Right cardiac atrium (tissue), 5 donors: ENCODE measurements at places on chromosomes 3 and 15.

DNA sequence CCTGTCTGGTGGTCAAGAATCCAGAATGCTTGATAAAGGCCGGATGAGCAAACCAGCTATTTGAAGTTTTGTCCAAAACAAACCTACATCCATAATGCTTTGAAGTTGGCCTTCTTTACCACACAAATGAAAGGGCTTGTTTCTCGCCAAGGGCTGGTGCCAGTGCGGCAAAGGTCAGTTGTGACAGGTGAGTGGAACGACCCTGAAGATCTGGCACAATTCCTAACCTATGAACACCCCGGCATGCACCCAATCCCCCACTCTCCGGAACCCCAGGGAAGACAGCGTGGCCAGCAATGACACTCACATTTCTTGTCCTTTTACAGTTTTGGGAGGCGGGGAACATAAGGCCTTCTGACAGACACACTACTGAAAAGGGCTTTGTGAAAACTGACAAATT is 90.6 kb downstream of the ATP10A start:
- no peak for DNase-seq

DNA sequence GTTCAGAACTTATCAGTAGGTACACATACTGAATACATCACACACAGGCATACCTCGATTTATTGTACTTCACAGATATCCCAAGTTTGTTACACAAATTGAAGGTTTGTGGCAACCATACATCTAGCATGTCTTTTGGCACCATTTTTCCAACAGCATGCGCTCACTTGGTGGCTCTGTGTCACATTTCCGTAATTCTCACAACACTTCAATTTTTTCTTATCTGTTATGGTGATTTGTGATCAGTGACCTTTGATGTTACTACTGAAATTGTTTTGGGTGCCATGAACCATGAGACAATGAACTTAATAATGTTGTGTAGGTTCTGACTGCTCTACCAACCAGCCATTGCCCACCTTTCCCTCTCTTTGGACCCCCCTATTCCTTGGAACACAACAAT is 10.8 kb downstream of the PARL start:
- no peak for DNase-seq

DNA sequence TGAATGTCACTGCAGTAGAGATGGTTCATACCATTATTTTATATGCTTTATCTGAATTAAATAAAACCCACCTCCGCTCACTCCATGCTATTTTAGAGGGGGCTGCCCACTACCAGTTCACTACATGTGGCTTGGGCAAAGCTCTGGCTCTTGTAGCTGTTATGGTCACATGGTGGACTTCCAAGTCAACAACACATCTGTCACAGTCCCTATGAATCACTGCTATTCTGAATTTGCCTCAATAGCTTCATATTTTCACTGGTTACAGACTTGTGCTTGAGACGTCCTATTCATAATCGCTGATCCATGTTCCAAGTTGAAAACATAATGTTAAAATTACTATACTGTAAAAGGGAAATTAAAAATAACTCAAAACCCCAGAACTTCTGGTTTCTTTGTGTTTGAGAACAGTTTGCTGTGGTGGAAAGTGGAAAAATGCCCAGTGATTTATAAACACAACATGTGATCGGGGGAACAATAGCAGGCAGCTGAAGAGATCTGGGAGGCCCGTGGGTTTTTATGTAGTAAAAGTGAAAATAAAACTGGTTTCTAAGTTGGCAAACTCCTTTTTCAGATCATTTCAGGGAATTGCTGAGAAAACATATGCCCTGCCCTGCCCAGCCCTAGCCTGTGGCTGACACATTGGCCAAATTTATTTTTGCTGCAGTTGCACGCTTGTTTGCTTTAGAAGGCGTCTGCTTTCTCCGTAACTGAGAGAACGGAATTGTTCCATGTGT is 128.8 kb upstream of the PRR23C start:
- no peak for DNase-seq

- no peak for DNase-seq
These were observed 3.3 kb downstream of the CERS3 start for GRCh38 chr15:100525436-100525835.

DNA sequence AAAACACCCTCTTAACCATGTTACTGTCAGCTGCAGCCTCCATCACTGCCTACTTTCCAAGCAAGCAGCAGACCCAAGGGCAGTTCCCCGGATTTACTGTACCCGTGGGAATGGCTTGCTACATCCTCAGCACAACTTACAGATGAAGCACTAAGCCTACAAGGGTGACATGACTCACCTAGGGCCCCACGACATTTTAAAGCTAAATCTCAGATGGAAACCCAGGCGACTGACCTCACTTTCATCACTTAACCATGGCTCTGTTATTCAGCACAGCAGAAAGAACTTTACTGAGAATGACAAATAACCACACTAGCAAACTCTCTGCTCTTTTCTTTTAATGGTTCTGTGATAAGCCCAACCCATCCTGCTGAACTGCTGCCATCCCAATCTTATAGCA is 65.6 kb downstream of the SUMF1 start:
- DNase-seq: no peak

DNA sequence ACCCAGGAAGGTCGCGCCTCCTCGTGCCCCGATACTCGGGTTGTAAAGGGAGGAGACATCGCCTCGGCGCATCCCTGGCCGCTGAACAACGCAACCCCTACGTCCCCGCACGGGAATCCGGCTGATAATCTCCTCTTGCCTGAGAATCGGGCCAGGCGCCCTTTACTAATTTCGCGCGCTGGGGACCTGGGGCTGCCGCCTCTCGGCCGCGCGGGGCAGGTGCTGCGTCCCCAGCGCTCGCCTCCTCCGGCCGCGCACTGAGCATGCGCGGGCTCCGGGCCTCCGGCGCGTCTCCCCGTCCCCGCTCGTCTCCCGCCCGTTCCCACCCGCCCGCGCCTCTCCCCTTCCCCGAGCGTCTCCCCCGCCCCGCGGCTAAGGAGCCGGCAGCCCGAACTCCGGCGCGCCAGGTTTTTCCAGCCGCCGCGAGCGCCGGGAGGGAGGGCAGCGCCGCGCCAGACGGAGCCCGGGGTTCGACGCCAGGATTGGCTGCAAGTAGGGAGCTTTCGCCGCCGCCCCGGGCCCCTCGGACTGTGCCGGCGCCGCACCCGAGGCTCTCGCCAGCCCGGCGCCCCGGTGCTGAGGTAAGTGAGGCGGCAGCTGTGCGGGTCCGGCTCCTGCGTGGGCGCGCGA is at the start of gene CNTN4:
CNTN4 (plus strand) TSS at position 469 of the 630 bp plus-strand sequence.
- DNase-seq: peak; percentile 66

- DNase-seq: no peak
These were observed 79.0 kb upstream of the DCLK3 start for GRCh38 chr3:36843065-36844051.

- DNase-seq: no peak
These were observed 479.4 kb downstream of the NTRK3 start for GRCh38 chr15:87777054-87777561.

GRCh38 chr3:173734473-173734872 is 336.9 kb downstream of the NLGN1 start:
- DNase-seq: no peak

DNA sequence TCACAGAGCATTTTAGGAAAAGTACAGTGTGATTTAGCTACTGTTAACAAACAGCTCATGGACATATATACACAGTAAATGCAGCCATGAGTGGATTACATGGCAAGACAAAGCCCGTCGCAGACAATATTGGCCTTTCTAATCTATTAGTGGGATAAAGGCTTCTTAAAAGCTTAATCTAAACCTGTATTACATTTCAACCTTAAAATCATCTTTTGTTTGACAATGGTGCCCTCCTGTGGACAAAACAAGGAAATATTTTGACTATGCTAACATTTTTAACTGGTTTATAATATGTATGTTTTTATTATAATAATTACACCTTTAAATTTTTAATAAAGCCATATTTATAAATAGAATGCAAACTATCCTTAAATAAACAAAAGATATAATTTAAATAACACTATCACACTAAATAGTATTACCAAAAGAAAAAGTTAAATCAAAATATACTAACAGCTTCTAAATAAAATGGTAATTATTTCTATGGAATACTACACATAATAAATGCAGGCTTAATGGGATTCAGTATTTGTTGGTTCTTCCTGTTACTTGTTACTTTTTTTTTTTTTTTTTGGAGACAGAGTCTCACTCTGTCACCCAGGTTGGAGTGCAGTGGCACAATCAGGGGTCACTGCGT is 38.6 kb downstream of the TAFA4 start:
- DNase-seq: no peak

- DNase-seq: no peak
These were observed 156.8 kb downstream of the ALCAM start for GRCh38 chr3:105523501-105523900.

- no peak for DNase-seq
These were observed 48.8 kb upstream of the PRTG start for GRCh38 chr15:55791551-55792400.

- no peak for DNase-seq
These were observed 221.6 kb upstream of the NR2E3 start for GRCh38 chr15:71588746-71589145.

DNA sequence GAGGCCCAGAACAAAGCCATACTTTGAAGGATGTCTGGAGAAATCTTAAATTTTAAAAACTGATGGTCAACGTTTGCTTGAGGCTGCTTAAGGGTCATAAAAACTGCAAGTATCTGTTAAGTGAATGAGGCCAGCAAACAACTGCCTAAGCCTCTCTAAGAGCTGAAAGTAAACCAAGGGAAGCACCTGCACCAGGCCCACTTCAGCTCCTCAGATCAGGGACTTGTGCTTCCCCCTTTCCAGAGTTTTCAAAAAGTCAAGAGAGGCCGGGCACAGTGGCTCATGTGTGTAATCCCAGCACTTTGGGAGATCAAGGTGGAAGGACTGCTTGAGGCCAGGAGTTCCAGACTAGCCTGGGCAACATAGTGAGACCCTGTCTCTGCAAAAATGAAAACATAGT is 9.1 kb downstream of the FBXL22 start:
- no peak for DNase-seq

- DNase-seq: no peak
These were observed 23.5 kb downstream of the ZNF80 start for GRCh38 chr3:114213627-114214541.

DNA sequence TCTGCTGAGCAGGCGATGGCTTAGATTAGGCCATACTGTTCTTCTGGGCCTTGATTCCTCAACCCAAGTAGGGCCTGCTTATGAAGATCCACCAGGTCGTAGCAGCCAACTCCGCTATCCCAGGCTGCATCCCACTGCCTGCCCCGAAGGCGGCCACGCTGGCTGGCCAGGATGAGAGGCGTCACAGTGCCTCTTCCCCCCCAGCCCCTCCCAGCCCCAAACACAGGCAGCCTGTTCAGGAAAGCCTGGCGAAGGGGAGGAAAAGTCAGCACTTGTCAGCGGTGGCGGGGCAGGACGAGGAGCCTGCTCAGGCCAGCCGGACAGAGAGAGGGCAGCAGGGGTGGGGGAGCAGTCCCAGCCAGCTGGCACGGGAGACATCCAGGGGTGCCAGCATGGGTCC is 11.2 kb downstream of the PTH1R start:
- DNase-seq: peak; percentile 36

DNA sequence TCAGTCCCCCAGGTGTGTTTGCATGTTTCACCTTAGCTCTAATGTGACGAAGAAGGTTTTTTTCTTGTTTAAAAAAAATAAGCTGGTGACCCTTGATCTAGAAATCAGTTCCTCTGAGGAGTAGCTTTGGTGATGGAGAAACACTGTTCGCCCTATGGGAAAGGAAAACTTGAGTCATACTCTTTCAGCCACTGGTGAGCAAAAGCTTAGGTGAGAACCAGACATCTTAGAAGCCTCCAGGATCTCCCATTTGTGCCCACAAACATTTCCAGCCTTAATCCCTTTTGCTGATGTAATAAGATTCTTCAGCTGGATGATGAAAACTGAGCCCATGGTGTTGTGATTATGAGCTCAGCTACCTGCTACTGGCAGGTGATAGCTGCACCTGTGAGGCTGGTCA is 37.8 kb downstream of the SLC27A2 start:
- DNase-seq: no peak

GRCh38 chr3:11384074-11384473 is 111.9 kb downstream of the ATG7 start:
- DNase-seq: no peak

GRCh38 chr15:40445421-40445922 is 4.7 kb downstream of the BAHD1 start:
- DNase-seq: no peak

GRCh38 chr3:146037697-146038096 is 123.3 kb downstream of the PLOD2 start:
- no peak for DNase-seq

GRCh38 chr15:66014022-66014421 is 144.7 kb downstream of the RAB11A start:
- DNase-seq: no peak

- no peak for DNase-seq
These were observed 33.9 kb upstream of the PLXNA1 start for GRCh38 chr3:126948980-126949535.

- DNase-seq: no peak
These were observed 7.6 kb downstream of the ZMAT3 start for GRCh38 chr3:179063945-179064560.

DNA sequence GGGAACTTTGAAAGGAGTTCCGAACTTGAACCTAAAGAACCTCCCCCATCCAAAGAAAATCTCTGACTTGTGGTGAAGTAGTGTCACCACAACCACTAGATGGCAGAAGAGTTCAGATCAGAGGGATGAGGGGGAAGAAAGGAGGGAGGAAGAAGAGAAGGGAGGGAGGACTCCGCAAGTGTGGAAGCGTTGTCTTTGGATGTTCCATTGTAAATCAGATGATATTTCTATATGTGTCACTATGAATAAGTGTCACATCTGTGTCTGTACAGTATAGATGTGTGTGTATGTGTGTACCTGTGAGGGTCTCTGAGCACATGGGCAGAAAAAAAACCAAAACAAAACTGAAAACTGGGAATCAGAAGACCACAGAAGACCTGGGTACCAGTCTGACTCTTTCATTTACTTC is 16.9 kb downstream of the SLC24A1 start:
- no peak for DNase-seq

GRCh38 chr15:85314633-85315032 is 65.8 kb upstream of the AKAP13 start:
- no peak for DNase-seq

- no peak for DNase-seq
These were observed 174.1 kb downstream of the UACA start for GRCh38 chr15:70589221-70589620.

DNA sequence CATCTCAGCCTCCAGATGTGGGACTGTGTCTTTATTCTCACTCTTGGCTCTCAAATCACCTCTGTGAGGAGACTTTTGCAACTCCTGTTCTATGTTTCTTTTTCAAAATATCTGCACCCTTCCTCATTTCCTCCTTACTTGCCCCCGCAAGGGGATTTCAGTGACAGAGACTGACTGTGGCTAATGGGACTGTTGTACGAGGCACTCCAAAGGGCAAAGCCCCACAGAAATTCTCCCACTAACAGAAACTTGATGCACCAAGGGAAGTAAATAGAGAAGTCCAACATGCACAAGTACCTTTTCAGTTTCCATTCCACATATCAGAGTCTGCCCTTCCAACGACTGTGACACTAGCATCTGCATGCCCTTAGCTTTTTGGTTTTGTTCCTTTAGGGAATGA is 69.7 kb downstream of the LRRK1 start:
- DNase-seq: no peak
